ENCODE measurements at places on chromosomes 2 and 18.

DNA sequence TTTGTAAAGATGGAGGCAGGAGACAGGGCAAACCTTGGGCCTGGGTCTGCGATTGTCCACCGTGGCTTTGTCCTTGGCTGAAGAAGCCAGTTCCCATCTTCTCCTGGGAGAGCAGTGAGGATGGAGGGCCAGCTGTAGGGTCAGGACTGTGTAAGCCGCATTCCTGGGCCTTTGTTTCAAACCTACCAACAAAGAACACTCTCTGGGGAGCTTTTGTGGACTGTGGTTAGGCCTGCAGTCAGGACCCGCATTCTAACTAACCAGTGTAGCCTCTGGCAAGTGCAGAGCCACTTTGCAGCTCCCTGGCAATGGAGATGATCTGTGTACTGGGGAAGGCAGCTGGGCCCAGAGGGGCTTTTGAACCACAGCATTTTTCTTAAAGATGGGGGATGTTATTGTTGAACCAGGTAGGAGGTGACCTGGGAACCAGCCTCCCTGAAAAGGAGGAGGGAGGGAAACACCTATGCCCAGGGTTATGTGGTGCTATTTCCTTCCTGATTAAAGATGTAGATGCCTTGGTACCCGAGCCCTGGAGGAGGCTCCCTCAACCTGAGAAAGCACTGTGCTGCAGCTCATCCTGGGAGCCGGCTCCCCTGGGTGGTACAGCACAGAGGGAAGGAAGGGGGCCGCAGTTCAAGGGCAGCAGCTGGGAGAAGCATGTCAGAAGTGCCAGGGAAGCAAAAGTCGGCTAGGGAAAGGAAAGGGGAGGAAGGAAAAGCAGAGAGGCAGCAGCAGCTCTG is 12.7 kb upstream of the SMAD4 start:
- no peak for DNase-seq

- no peak for DNase-seq
Observed at GRCh38 chr18:76658627-76659026, 163.6 kb upstream of the ZNF516 start.

GRCh38 chr2:44974064-44974715 is 32.7 kb downstream of the SIX3 start:
- DNase-seq, result no peak

GRCh38 chr2:132873738-132874137 is 203.7 kb upstream of the LYPD1 start:
- no peak for DNase-seq

- no peak for DNase-seq
Observed at GRCh38 chr2:181680055-181680936, at the start of gene NEUROD1. NEUROD1 (minus strand) TSS chr2:181680517; CDS start chr2:181678860, 1,657 bp downstream.

- DNase-seq, result no peak
Observed at GRCh38 chr2:58762176-58762781, 521.2 kb upstream of the FANCL start.

DNA sequence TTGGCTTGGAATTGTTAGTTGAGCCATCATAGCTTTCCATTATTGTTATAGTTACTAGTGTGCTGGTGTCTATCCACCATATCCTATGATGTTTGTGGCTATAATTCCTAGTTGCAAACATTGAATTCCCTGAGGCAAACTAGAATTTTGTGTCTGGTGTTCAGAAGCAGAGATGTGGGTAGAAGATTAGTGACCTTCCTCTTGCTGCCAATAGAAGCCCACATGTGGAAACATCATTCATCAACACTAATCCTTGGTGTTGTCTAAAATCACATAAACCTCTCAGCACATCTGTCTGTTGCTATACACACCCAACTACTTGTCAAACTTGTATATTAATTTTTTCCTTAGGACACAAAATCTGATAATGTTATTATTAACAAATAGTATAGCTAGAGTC is 374.1 kb downstream of the TGIF1 start:
- no peak for DNase-seq

- DNase-seq, result no peak
Observed at GRCh38 chr2:233007739-233008138, 5.3 kb downstream of the NGEF start.

DNA sequence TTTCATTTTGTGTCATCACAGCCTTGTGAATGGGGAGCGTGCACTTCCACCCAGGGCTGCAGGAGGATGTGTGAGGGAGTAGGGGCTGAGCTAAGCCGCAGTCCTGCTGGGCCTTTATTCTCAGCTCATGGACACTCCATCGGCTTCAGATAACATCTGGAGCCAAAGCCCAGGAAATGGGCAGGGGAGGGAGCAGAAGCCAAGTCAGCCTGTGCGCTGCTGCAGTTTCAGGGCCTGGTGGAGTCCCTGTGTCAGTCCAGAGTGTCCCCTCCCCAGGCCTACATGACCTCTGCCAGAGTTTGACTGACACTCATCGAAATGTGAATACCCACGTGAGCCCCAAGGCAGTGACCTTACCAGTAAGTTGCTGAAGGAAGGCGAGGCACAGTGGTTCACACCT is 242.2 kb downstream of the LOXHD1 start:
- DNase-seq, result no peak

GRCh38 chr18:61530681-61531080 is 197.5 kb downstream of the CDH20 start:
- DNase-seq, result no peak

DNA sequence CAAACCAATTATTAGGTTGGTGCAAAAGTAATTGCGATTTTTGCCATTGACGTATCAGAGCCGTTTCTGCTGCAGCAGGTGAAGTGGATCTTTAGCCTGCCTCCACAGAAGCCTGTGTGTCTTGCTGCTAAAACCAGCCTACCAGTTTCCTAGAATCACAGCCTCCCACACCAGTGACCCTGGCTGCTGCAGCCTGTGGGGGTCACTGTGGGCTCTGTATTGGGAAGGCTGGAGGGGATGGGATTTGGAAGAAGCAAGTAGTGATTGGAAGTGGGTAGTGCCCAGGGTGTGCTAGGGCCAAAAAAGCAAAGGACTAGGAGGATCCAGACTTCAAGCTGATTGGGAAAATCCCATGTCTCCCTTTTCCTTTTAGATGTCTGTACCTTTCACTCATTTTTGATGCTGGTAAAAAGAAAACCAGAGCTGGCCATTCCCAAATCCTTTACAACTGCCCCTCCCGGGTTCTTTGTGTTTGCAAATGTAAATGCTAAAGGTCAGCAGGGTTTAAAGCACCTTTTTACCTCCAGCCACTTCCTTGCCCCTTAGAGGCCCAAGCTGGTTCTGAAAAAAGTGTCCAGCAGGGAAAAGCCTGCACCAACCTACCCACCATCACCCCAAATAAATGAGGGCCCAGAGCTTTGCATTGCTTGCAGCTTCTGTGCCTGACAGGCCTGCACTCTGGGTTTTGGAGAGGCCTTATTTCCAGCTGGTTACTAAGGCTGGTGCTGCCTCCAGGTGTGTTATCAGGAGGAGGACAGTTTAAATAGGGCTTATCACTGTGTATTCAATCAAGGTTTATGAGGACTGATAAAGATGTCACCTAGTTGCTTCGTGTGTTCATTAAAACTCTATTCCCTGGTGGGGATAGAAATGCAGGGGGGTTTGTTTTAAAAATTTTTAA is 172.0 kb downstream of the MIB1 start:
- no peak for DNase-seq

All from cortex of kidney (tissue), 1 donor.